ENCODE measurements at places on chromosomes 12 and 14.
A peak's percentile ranks its signal among the peaks of the same experiment; 100 is the strongest.

- no peak for DNase-seq
These were observed 1.3 kb upstream of the TBX5 start for GRCh38 chr12:114406984-114407841.

GRCh38 chr14:61663312-61663979, 31.9 kb upstream of the HIF1A start:
- peak; percentile 16 for DNase-seq

DNA sequence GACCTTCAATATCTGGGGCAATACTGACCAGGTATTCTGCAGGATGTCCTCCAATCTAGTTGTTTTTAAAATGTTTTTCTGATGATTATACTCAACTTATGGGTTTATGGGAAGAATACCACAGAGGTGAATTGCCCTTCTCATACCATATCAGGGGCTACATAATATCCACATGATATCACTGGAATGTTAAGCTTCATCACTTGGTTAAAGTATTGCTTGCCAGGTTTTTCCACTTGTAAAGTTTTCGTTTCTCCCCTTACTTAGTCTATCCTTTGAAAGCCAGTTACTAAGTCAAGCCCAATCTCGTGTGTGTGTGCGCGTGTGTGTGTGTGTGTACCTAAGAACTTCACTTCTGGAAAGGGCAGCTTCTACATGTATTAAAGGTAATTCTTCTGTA, 980.9 kb upstream of the FBXO33 start:
- no peak for DNase-seq

- DNase-seq = no peak
These were observed 298.2 kb downstream of the TMEM132D start for GRCh38 chr12:129605666-129606065.

GRCh38 chr12:89968151-89968700, 259.6 kb upstream of the ATP2B1 start:
- DNase-seq = no peak

GRCh38 chr14:47390831-47391504, 284.4 kb downstream of the MDGA2 start:
- no peak for DNase-seq

GRCh38 chr12:109541413-109541726, 31.9 kb downstream of the MMAB start:
- DNase-seq = no peak

Measured in fibroblast of gingiva (primary cell).